Activated CD4-positive, alpha-beta T cell treated with anti-CD3 and anti-CD28 coated beads, Interleukin-2, Interleukin-6, amounts not matched to agents 100 ng/mL and 50 ng/mL, durations not matched to agents 16 hours and 8 hours (primary cell): ENCODE measurements at places on chromosomes 5 and 9.

GRCh38 chr9:96460470-96460869, 10.5 kb downstream of the HABP4 start:
- no peak for DNase-seq

DNA sequence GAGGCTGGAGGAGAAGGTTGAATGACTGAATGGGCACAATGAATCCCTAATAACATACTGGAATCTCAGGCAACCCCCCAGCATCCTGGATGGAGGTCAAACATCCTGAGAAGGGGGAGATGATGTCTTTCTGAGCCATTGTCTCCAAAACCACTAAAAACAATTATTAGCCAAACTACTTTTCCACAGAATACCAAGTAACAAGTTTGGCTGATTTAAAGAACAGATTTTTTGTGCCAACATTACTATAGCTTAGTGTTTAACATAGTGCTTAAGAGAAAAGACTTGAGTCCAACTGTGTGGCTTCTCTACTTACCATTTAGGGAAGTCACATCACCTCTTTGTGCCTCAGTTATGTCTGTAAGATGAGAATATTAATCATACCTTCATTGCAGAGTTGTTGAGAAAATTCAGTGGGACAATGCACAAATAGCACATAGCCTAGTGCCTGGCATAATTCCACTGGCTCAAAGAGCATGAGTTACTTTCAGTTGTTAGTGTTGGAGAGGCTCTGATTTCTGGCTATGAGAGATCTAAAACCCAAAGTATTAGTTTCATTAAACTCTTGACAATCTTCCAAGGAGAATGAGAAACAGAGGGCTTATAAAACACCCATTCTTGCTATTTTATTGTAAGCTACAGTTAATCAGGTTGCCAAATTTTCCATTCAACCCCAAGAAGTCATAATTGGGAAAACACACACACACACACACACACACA, 111.3 kb upstream of the NR3C1 start:
- no peak for DNase-seq

DNA sequence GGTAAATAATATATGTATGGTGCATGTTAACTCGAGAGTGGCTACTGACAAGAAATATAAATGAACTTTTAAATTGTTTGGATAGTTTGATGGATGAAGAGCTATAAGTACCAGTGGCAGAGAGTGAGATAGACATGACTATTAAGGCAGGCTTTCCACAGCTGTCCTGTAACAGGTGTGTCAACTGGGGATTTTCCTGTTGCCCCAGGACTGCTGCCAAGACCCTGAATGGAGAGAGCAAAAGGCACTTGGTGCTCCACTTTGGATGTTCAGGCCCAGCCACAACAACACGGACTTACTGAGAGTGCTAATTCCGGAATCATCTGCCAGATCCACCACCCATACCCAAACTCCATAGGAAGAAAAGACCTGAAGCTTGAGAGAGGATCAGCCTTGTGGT, 215.1 kb downstream of the SEC61B start:
- DNase-seq = no peak

- no peak for DNase-seq
These were observed 54.1 kb downstream of the FAT2 start for GRCh38 chr5:151537044-151537443.

- no peak for DNase-seq
These were observed 762.1 kb upstream of the TYRP1 start for GRCh38 chr9:11931109-11931508.

DNA sequence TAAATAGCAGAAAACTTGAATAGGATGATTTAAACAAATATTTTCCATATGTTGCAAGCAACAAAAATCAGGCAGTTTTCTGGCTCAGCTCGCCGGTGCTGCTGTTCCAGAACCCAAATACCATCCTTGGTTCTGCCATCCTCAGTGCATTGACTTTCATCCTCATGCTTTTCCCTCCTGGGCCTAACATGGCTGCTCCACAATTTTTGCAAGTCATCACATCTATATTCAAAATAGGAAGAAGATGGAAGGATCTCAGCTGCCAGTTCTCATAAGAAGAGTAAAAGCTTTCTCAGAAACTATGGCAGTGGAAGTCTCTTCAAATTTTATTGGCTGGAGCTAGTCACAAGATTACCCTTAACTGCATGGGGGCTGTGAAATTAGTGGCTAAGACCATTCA, 136.7 kb downstream of the STARD4 start:
- no peak for DNase-seq

DNA sequence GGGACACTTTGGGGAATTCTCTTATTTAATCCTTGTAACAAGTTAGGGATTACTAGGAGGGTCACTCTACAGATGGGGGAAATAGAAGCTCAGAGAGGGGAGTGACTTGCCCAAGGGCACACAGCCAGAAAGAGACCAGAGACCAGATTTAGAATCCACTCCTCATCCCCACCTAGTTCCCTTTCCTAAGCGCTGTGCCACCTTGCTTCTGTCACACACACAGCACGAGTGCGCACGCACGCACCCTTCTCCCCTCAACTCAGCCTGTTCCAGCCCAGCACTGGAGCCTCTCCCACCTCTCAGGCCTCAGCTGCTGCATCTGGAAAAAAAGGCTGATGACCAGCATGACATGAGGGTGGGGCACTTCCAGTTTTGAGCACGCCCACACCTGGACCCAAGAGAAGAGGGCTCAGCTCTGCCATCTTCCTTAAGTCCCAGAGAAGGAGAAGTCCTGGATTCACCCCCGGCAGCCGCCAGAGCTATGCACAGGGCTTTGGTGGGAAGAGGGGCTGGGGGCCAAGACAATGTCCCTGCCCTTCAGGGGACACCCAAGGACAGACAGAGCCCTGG, 18.5 kb downstream of the NR5A1 start:
- no peak for DNase-seq

- DNase-seq = no peak
These were observed 210.5 kb downstream of the ELAVL2 start for GRCh38 chr9:23615569-23615968.

DNA sequence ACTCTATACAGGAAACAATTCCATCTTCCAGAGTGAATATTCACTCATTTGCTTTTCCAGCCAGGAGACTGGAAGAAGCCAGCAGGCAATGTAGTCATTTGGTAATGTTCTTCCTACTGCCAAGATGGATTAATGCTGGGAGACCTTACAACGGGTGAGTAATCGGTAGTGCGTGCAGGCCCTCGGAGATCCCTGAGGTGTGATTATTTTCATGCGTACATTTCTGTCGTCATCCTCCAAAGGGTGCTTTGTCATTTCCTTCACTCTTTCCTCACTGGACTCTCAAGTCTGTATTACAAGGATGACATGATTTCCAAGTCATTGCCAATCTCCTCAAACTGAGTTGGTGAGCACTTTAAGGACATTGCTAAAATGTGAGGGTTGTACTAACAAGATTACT, 263.5 kb downstream of the CWC27 start:
- no peak for DNase-seq

DNA sequence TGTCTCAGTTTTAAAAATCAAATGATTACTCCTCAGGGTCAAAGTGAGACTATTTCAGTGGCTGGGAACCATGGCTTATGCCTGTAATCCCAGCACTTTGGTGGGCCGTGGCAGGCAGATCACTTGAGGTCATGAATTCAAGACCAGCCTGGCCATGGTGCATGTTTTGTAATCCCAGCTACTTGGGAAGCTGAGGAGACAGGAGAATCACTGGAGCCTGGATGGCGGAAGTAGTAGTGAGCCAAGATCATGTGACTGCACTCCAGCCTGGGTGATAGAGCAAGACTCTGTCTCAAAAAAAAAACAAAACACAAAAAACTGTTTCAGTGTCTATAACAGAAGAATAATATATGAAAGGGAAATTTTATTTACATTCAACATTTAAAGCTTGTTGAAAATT, 182.9 kb downstream of the ARHGEF28 start:
- DNase-seq = no peak

- DNase-seq = no peak
These were observed 32.9 kb upstream of the KCNIP1 start for GRCh38 chr5:170470808-170471404.
